ENCODE measurements at places on chromosomes 12 and 14. TPM values are rescaled to one million over a fixed set of nuclear protein-coding genes. Genes with fewer than 3 reads are reported as not detected.

Gene ADGRD1
- total RNA-seq: 10.2 TPM

Gene LRP1-AS
- total RNA-seq: not detected

Gene SMCO2
- total RNA-seq: 0.14 TPM

Gene SDS
- total RNA-seq: not detected

Gene FSCB
- not detected for total RNA-seq

Gene AKAP3
- 1.5 TPM for total RNA-seq

Gene ACSM4
- total RNA-seq: not detected
